ENCODE measurements at places on chromosomes 11 and 22.

DNA sequence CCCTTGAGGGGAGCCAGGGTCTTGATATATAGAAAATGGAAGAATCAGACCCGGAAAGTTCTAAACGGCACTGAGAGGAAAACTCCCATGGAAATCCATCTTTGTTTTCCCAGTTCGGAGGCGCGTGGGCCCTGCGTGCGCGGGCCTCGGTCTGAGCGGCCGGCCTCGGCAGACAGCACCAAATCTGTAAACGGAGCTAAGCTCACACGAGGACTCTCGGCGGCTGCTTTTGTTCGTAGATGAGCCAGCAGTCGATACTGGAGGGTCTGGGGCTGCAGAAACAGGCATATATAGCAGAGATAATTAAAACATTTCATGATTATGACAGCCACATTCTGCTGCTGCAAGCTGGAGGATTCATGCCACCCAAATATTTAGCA, 68.5 kb upstream of the PPARA start:
- DNase-seq = no peak

DNA sequence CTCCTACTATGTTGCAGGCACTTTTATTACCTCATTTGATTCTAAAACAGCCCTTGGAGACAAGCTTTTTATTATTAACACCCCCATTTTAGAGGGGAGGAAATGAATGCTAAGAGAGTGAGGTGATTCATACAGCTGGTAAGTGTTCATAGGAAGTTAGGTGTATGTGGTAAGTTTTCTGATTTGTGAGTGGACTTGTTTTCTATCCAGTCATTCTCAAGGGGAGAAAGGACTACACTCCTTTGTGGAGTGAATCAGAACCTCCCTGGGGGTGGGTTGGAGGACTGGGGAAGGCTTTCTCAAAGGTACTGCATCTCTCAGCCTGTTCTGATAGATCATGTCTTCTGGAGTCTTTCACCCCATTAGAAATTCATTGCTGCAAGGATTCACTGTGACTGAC, 23.5 kb downstream of the PKNOX2 start:
- DNase-seq = no peak

DNA sequence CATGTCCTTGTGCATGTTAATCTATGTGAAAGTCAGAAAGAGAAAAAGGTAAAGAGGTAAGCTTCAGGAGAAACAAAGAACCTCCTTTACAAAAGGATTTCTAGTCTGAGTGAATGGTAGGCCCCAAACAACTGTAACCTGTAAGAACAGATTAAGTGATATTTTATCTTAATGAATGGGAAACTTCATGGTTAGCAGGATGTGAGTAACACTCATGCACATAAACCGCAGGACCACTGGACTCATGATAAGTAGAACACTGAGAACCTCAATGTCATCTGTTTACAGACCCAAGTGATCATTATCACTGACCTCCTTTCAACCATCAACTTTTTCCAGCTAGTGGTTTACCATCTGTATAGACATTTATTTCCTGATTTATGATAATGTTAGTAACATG, 19.9 kb downstream of the OR8G5 start:
- no peak for DNase-seq

DNA sequence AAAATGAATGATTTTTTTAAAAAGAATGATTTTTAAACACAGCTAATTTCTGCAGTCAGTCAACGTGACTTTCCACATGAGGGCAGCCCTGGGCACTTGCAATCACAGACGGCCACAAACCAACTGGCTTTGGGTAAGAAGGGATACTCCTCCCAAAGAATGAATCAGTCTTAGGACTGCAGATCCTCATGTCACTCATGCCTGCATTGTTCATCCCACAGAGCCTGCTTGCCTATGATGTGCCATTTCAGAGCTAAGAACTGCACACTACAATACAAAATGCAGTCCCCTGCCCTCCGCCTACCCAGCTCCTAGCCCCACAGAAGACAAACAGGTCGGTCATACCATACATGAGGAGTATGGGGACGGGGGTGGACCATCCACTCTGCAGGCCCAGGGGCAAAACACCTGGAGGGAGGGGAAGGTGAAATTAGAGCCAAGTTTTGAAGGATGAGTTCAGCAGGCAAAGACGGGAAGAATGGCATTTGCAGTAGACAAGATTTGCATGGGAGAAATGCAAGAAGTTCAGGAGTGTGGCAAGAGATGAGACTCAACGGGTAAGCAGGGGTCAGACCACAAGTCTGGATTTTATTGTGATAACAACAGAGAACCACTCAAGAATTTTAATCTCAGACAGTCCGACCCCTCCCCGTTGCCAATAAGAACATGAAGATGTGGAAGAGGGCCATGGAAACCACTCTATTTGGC, 24.7 kb downstream of the PACSIN2 start:
- no peak for DNase-seq

DNA sequence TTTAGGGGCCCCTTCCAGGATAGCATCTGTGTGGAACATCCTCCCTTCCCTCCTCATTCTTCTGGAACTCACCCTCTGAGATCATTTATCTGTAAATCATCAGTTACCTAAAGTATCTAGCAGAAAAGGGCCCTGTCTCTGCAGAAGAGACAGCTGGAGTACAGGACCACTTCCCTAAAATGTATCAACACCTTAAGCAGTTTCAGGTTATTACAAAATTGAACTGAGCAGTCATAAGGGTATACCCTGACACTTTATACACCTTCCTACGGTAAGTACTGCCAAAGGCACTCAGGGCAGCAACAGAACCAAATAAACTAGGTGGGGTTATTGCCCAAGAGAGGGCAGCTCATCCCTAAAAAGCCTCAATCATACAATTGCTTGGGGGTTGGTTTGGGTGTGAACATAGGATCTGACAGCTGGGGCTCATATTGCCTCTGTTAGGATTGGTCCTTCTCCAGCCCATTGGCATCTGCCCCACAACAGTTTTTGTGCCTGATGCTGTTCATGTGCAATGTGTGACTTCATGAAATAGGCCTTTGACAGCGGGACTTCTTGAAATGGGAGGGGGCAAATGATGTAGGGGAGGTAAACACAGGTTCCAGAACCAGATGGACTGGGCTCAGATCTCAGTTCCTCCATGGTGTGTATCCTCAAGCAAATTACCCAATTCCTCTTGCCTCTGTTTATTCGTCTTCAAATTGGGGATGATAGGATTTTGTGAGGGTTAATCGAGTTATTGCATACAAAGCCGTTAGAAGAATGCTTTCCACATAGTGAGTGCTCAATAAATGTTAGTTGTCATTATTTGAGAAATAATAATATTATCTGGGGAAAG, 2.9 kb downstream of the POU2AF3 start:
- no peak for DNase-seq

DNA sequence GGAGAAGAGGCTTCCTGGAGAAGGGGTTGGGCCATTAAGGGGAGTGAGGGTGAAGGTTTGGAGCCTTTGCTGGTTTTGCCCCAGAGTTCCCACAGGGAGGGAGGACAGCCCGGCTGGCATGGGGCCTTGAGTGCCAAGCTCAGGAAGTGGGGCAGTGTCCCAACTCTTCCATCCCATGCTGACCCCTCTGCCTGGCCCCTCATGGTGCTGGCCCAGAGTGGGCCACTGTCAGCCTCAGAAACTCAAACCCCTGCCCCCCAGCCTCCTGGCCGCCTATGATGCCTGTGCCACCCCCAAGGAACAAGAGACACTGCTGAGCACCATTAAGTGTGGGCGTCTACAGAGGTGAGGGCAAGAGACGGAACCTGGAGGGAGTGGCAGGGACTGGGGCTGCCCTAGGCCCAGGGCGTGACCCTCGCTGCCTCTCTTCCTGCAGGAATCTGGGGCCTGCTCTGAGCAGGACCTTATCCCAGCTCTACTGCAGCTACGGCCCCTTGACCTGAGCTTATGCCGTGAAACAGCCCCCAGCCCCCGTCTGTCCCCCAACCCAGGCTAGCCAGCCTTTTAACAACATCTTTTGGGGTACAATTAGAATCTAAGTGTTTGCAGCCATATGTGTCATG, 5.4 kb downstream of the MUS81 start:
- no peak for DNase-seq

DNA sequence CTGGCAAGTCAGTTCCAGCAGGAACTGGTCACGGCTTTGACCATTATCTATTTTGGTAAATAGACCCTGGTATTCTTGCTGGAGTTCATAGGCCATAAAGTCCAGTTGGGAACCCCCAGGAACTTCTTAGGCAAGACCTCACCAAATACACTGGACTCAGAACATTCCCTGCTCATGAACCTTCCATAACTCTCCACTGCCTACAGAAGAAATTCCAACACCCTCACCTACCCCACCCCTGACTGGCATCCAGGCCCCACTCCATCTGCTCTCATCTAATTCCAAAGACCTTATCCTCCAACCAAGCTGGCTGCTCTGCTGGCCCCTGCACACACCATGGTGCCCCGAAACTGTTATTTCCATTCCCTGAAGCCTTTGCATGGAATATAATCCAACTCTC, 2.5 kb downstream of the CLPB start:
- DNase-seq = no peak

DNA sequence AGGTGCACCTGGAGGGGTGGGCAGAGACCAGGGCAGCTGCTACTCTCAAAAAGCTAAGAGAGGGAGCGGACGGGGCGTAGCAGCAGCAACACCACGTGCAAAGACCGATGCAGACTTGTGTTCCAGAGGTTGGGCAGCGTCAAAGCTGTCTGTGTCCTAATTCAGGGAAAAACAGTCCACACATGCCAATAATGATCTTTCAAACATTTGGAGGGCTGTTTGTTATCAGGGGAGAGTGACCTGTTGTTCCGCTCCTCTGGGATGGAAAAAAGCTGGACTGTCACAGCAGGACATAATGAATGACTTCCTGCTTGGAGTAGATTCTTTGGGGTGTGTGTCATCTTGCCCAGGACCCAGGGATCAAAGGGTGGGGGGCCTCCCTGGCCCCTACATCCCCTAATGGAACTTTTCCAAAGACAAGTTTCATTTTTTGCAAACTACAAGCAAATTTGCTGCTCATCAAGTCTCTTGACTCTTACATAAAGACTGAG, 6.2 kb upstream of the FBLN1 start:
- DNase-seq = no peak

- no peak for DNase-seq
Observed at GRCh38 chr22:45678961-45679912, 7.6 kb downstream of the ATXN10 start.

GRCh38 chr11:1845561-1846452, 7.0 kb downstream of the TNNI2 start:
- DNase-seq = no peak

DNA sequence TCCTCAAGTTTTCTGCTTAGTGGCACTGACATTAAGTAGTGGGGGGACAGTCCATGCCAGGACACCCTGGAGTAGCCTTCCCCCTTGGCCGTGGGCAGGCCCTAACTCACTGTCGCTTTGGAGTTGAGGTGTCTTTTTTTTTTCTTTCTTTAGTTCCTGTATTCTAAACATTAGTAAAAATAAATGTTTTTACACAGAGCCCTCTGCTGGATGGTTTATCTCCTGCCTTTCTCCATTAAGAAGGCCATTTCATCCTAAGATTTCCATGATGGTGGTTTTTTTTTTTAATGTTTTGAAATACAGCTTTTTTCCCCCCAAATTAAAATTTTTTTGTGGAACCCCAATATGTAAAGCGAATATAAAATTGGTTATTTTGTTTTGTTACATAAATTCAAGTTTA, 1.8 kb upstream of the TIGD3 start:
- DNase-seq = no peak

- no peak for DNase-seq
Observed at GRCh38 chr11:93653571-93653970, 7.9 kb upstream of the CEP295 start.

- no peak for DNase-seq
Observed at GRCh38 chr11:46259971-46260560, 17.4 kb upstream of the CREB3L1 start.

- DNase-seq = no peak
Observed at GRCh38 chr11:80346353-80347059, 905.7 kb upstream of the TENM4 start.

DNA sequence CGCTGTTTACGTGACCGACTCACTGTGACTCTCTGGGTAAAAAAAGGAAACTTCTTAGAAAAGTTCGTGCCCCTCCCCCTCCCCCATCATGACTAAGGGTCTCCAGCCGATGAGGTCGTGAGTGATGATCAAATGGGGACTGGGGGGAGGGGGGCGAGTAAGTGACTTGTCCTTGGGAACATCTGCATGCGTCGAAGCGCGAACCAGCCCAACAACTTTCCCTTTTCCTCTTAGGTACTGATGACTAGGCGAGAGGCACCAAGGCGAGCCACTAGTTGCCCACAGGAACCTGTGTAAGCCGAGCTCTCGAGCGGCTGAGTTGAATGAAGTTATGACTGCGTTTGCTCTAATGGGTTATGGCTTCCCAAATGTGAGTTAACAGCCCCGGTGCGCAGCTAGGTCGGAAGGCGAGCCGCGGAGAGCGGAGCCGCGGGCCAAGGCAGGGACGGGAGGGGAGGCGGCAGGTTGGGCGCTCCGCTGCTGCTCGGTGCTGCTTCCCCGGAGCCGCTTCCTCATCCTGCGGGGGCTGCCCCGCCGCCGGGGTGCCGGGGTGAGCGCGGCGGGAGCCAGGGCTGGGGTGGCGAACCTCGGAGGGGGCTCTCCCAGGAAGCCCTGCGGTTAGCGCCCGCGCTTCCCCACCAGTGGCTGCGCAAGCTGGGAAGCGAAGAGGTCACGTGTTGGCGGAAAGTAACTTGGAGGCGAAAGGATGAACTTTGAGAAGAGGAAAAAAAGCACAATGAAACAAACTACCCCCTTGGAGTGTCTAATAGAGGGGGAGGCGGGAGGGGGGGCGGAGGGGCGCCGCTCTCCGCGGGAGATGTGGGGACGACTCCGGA, 22.1 kb upstream of the BDNF start:
- no peak for DNase-seq

GRCh38 chr22:43553451-43554258, 141.8 kb downstream of the MPPED1 start:
- DNase-seq = no peak

DNA sequence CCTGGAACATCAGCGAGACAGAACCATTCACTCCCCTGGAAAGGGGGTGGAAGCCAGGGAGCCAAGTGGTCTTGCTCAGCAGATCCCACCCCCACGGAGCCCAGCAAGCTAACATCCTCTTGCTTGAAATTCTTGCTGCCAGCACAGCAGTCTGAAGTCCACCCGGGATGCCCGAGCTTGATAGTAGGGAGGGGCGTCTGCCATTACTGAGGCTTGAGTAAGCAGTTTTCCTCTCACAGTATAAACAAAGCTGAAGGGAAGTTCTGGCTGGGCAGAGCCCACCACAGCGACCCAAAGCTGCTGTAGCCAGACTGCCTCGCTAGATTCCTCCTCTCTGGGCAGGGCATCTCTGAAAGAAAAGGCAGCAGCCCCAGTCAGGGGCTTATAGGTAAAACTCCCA, 764.8 kb upstream of the LUZP2 start:
- no peak for DNase-seq

DNA sequence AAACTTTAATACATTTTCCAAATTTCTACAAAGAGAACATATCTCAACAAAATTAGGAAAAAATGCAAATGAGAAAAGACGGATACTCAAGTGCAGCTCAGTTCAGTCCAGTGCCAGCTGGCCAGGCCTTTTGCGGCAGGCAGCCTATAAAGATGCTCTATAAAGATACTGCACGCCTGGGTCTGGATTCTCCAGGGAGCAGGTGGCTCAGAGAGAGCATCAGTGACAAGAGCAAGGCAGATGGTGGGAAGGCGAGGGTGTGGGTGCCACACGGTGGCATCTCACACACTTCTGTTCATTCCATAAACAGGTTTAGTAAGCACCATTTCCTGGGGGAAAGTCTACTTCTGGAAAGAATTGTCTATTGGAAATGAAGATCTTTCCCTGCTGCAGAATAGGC, 18.1 kb upstream of the SCN3B start:
- no peak for DNase-seq

All from GM12891 (cell line).